ENCODE measurements at places on chromosomes 3 and 15.

GRCh38 chr15:79595306-79595705 lies 163.2 kb downstream of the MINAR1 start:
- DNase-seq: no peak

DNA sequence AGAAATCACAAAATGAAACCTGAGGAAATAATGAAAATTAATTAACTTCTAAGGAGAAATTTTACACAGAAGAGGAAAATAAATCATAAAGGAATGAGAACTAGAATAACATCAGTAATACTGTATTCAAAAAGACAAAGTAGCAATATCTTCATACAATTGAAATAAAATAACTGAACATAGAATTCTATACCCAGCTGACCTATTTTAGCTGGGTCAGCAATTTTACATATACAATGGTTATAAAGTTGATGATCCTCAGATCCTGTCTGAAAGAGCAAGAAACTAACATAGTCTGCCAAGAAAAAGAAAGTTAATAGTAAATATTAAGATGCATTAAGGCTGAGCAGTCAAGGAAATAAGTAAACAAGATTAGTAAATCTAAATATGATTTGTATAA lies 93.0 kb upstream of the P3H2 start:
- DNase-seq: no peak

GRCh38 chr15:69692342-69692741 lies 239.7 kb downstream of the RPLP1 start:
- DNase-seq: no peak

DNA sequence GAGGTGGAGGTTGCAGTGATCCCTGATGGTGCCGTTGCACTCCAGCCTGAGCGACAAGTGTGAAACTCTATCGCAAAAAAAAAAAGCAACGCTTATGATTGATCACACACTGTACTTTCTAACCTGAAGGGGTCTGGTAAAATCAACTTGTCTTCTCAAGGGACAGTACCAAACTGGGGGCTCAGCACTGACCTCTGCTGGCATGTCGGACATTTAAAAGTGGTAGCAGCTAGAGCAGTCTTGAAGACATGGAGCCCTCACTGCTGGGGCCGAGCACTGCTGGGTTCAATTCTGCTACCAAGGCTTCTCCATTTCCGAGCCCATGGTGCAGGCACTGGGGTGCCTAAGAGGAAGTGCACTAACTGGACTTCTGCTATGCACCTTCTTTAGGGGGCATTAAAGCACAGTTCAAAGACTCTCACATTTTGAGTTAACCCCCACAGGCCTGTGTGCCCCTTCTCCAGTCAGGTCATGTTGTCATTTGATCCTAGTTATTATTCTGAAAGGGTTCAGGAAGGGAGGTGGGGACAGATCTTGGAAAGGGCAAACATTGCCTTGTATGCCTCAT lies 26.4 kb upstream of the LAMP3 start:
- DNase-seq: no peak

DNA sequence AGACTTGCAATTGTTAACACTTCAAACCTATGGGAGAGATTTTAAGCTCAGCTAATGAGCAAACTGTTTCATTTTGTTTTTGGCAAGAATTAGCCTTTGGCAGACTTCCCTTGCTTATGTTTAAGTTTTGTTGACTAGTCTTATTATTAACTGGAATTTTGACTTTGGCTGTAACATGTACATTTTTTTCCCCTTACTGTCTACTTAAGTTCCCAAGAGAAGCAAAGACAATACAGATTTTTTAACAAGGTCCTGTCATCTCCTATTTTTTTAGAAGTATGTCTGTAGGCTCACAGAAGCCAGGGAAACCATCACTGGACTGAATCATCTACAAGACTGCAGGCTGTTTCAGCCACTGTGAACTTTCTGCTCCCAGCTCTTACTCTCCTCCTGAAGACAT lies 74.3 kb downstream of the DGKG start:
- no peak for DNase-seq

- DNase-seq: no peak
Observed at GRCh38 chr15:89475661-89476060, 20.7 kb downstream of the RHCG start.

DNA sequence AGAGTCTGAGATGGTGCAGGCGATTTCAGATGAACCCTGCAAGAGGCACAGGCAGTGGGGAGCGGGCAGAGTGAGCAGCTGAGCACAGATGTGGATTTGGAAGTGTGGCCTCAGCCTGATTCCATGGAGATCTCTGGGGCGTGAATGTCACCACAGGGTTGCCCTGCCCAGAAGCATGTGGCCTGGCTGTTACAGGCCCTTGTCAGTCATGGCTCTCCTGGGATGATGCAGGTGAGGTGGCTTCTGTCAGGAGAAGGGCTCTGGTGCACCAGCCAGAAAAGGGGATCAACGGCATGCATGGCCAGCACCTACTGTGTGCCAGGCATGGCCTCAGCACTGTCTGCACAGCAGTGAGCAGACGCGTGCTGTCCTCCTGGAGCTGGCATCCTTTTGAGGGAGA lies 11.9 kb downstream of the HDAC11 start:
- no peak for DNase-seq

DNA sequence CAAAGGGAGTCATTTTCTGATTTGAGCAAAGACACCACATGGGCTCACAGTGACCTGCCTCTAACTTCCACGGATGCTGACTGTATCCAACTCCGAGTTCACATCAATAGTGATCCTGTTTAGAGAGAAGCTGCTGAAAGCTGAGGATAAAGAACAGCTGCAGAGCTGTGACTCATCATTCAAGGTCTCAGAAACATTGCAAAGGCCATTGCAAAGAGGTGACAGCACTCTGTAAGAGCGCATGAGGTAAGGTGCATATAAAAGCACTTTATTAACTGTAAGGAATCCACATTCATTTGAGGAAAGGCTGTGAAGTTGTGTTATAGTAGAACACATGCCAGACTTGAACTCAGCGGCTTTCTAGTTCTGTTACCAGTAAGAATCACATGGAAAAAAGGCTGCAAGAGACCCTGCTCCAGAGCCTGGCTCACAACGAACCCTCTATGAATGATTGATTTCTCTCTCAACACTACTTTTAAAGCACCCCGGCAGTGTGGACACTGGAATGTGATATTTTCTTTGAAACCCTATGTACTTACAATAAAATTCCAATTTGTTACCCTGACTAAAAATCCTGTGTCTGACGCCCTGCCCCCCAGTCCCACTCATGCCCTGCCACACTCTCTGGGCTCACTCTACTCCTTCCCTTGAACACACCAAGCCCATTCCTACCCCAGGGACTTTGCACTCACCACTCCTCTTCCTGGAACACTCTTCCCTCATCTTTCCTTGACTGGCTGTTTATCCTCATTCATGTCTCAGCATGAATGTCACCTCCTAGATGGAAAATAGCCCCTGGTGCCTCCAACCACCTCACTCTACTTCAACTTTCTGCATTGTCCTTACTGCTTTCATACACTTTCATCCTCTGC lies 111.2 kb downstream of the LSM3 start:
- DNase-seq: no peak

DNA sequence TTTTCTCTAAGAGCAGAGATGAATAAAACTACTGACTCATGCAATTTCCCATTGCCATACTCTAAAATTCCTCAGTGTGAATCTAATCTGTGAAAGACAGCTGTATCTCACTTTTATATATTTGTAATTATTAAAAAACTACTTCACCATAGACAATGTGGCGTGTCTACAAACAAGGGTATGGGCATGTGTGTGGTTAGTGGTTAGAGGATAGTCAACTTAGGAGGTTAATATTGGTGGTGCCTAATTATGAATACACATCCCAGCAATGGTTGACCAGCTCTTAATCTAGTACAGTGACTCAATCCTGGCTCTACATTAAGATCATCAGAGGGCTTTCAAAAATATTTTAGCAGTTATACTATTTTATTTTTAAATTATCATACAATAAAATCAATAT lies 94.5 kb downstream of the GOLIM4 start:
- DNase-seq: no peak

DNA sequence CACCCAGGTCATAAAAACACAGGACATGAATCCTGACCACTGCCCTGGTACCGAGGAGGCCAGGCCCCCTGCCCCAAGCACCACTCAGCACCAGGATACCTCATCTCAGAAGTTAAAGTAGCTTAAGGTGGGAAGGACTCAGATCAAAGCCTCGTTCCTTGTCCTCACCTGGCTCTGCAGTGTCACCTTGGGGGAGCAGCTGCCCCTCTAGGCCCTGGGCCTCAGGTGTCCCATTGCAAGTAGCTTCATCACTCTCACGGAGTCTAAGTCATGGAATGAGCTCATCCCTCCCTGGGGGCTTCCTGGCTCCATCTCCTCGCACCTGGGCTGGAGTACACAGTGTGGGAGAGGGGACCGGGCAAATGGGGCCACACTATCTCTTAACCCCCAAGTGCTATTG lies 148.0 kb downstream of the TPRA1 start:
- no peak for DNase-seq

GRCh38 chr3:53354945-53355498 lies 7.7 kb upstream of the DCP1A start:
- DNase-seq: no peak

DNA sequence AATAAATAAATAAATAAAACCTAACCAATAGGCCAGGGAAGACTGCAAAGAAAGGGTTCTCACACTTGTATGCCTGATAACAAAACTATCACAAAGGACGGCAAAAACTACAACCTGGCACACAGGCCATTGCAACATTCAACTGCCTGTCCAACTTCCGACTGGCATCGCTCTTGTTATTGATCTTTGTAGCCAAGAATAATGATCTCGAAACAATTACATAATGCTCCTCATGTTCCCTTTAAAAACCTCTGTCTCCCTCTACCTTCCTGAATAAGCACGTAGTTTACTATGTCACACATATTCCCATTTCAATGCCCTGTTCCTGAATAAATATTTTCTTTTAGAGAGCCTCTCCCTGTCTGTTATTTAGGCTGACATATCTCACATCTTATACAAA lies 74.3 kb downstream of the B3GNT5 start:
- no peak for DNase-seq

DNA sequence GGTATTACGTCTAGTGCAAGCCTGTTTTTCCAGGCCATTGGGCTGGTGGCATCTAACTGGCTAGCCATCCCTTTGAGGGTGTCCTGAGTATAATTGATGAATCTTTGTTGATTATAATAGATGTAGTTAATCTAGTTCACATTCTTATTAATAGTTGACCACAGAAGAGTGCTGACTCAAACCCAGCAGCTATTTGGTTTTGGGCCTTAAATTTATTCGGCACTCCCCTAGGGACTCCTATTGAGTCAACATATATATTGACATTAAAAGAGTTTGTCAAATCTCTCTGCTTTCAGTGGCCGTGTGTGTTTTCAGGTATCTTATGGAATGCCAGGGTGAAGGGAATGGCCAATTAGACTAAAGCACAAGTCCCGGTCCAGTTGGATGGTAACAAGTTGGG lies 19.7 kb downstream of the ARL8B start:
- no peak for DNase-seq

- DNase-seq: no peak
Observed at GRCh38 chr15:43913026-43913780, 86.4 kb downstream of the WDR76 start.

DNA sequence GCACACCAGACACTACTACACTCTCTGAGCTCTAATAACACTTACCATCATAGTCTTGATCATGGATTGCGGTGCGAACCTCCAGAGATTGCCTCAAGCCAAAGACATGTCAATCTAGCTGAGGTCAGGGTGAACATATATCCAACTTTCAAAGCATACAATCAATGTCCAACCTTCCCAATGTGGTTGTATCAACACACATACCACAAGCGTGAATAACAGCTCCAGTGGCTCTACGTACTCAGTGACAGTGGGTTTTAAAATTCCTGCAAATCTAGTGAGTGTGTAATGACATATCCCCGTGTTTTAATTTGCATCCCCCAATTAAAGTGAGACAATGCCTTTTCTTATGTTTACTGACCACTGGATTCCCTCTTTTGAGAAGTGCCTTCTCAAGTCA lies 29.6 kb downstream of the SFMBT1 start:
- DNase-seq: no peak

DNA sequence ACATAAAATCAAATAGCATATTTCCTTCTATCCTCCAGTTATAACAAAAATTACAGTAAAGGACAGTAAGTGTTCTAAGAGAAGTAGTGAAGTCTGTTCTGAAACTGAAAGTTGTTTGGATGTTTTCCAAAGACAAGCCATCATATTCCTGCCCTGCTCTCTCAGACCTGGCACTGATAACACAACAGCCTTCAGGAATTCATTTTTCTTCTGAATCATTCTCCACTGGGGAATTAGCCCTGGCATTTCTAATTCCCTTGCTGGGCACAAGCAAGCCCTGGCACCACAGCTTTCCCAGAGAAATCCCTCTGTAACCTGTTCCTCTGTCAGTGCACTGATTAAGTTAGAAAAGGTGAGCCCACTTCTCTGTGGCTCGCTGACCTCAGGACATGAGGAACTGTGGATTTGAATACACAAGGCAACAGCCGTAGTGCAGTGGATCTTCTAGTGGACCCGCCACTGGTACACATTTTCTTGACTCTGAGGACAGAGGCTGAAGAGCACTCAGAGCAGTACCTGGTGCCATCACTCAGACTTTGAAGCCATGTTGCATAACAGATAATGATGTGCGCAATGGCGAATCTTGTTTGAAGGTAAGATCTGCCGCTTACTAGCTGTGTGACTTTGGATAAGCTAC lies 61.6 kb downstream of the WWTR1 start:
- DNase-seq: no peak

DNA sequence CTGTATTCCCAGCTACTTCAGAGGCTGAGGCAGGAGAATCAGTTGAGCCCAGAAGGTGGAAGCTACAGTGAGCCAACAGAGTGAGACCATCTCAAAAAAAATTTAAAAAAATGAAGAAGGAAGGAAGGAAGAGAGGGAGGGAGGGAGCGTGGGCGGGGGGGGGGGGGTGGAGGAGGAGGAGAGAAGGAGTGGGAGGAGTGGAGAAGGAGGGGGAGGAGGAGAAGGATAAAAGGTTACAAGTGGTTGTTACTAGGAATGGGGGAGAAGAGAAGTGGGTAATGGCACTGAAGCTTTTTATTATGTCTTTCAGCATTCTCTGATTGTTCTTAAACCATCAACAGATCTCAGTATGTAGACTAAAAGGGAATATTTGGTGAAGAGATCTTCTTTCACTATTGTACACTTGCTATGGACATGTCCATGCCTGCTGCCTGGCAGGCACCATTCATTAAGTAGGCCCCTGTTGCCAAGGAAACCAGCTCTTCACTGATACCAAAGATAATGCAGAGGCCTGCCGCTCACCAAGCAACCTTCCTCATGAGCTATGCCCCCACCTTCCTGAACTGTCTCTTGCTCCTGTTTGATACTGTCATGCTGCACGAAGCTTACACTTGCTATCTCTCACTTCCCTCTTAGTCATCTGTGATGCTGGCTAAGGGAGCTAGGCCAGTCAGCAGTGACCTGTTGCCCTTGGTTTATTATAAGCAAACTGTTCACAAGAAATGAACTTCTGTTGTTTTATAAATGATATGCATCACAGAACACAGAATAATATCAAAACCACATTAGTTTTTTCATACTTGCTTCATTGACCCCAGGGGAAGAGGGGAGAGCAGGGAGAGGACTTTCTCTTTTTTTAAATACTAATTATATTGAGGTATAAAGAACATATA lies 23.1 kb downstream of the EPM2AIP1 start:
- peak; percentile 41 for DNase-seq

GRCh38 chr3:29789686-29790085 lies 508.8 kb downstream of the RBMS3 start:
- no peak for DNase-seq

- no peak for DNase-seq
Observed at GRCh38 chr3:147493666-147494065, 84.5 kb downstream of the ZIC1 start.
